Stimulated activated CD4-positive, alpha-beta T cell treated with anti-CD3 and anti-CD28 coated beads, Interleukin-2, amount 100 ng/mL, for 4 hours (primary cell): ENCODE measurements at places on chromosomes 16 and 17.
A peak's percentile ranks its signal among the peaks of the same experiment; 100 is the strongest.

- peak; percentile 31 for DNase-seq
Observed at GRCh38 chr17:27654654-27655524, 23.9 kb downstream of the LGALS9 start.

GRCh38 chr16:50279504-50279865 is 13.1 kb downstream of the ADCY7 start:
- DNase-seq: no peak

DNA sequence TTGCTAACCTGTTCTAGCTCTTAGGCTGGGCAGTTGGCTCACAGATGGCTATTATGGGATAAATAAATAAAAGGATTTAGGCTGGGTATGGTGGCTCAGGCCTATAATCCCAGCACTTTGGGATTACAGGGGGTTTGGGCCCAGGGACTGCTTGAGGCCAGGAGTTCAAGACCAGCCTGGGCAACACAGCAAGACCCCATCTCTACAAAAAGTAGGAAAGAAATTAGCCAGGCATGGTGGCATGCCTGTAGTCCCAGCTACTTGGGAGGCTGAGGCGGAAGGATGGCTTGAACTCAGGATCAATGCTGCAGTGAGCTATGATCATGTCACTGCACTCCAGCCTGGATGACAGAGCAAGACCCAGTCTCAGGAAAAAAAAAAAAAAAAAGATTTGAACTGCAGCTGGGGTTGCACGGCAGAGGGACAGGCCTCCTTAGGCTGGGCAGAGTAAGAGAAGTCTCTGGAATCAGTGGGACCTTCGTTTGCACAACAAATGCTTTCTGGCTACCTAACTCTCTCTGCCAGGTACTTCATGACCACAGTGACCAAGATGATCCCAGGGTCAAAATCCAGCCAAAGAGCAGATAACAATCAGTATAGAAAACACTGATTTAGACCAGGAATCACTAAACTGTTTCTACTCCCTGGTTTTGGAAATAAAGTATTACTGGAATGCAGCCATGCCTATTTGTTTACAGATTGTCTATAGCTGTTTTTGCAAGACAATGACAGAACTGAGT is 6.8 kb downstream of the RUSF1 start:
- no peak for DNase-seq

- DNase-seq: no peak
Observed at GRCh38 chr16:1159325-1159972, 6.5 kb downstream of the CACNA1H start.

GRCh38 chr17:46770439-46770817 is 48.1 kb downstream of the WNT3 start:
- DNase-seq: no peak

- DNase-seq: no peak
Observed at GRCh38 chr16:66926961-66927436, 1.7 kb upstream of the RRAD start.

DNA sequence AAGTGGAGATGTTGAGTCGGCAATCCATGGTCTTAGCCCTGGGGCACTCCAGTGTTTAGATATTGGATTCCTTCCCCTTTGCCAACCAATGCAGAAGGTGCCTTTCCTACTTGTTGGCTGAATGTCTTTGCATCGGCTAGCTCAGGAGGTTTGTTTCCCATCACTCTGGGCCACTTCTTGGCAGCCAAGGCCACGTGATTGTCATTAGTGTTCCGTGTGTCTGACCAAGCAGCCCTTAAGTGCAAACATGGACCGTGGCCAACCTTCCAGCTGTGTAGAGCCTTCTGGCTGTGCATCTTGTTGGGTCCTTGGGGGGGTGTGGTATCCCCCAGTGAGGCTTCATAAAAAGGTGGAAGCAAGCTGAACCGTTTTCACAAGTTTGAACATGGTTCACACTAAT is 66.0 kb downstream of the GNAO1 start:
- DNase-seq: no peak
